ENCODE measurements at places on chromosomes 3 and 15.

GRCh38 chr3:103512595-103512994 lies 1077.8 kb downstream of the ZPLD1 start:
- DNase-seq = no peak

DNA sequence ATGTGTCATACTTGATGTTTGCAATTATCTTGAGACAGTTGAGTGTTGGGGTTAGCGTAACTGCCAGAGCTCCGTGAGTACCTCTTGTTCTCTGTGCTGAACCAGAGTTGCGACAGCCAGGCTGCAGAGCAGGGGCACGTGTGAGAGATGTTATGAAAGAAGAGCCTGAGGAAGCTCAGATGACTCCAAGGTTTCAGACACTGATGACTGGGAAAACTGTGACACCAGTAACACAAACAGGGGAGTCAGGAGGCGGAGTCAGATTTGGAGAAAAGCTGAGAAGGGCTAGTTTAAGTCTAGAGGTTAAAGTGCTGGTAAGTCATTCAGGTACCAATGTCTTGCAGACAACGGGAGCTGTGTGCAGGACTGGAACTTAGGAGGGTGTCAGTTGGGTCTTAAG lies 45.0 kb downstream of the BLM start:
- peak; percentile 10 for DNase-seq

GRCh38 chr3:179260949-179261765 lies 10.2 kb upstream of the KCNMB3 start:
- peak; percentile 93 for DNase-seq

DNA sequence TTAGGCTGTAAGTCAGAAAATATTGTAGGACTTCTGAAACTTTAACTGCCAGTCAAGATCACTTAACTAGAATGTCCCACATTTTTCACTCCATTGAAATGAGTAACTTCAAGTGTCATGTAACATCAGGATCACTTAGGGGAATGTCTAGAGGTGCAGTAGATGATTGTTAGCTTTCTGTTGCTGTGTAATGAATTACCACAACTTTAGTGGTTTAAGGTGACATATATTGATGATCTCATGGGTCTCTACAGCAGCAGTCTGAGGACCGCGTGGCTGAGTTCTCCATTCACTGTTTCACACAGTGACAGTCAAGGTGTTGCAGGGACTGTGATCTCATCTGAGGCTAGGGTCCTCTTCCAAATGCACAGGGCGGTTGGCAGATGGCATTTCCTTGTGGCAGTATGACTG lies 82.7 kb downstream of the SLC25A26 start:
- DNase-seq = no peak

DNA sequence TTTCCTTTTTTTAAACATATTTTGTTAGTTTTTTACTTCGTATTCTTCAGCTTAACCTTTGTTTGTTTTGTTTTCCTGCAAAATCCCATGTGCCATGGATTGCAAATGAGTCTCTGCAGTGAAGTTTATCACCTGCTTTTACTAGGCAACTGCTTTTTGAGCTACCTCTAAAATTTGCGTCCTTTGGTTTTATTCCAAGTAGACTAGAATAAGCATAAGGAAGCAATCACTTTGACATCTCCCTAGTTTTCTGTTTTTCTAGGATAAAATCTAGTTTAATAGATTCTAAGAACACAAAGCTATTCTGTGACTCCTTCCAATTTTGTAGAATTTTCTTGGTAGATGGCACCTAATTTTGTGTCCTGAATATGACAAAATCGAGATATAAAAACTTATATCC lies 1059.2 kb downstream of the OTOL1 start:
- no peak for DNase-seq

- peak; percentile 53 for DNase-seq
Observed at GRCh38 chr15:32669896-32670611, 28.5 kb downstream of the SCG5 start.

DNA sequence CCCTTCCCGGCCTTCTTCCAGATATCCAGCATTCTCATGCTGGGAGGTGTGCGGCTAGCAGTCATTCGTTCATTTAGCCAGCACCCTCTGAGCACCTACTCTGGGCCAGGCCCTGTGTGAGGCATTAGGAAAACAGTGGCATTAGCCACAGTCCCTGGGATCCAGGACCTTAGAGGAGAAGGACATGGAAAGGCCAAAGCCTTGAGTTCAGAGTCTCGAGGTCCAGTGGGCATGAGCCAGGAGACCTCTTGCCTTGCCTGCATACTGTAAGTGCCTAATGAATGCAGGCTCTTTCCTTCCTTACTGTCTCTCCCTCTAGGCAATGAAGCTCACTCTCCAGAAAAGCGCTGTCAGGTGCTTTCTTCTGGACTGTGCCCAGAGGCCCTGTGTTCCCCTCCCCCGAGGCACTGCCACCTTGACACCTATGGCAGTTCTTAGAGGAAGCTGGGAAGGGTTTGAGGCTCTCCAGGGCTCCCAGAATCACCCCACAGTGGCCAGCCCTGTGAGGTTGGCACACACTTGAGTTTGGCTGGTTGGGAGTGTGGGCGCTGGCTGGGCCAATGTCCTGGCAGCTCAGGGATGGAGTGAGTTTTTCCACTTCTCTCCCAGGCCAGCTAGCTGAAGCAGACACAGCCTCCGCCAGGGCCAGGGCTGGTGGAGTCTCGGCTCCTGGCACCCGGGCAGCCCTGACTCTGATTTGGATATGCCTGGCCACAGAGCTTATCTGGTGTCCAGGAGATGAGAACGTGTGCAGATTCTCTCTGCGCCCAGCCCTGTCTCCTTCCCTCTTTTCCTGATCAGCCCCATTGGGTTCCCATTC lies 5.4 kb downstream of the CORO2B start:
- DNase-seq = no peak

GRCh38 chr15:52834379-52834778 lies 44.2 kb upstream of the ONECUT1 start:
- DNase-seq = no peak

- DNase-seq = no peak
Observed at GRCh38 chr3:4693620-4694019, 200.5 kb downstream of the ITPR1 start.

- peak; percentile 35 for DNase-seq
Observed at GRCh38 chr3:113825090-113825489, 13.5 kb upstream of the GRAMD1C start.

- no peak for DNase-seq
Observed at GRCh38 chr15:22831473-22831872, 7.0 kb upstream of the NIPA2 start.

GRCh38 chr3:113461488-113461887 lies 20.2 kb upstream of the CFAP44 start:
- no peak for DNase-seq

GRCh38 chr3:113575206-113575605 lies 42.9 kb downstream of the SIDT1 start:
- peak; percentile 20 for DNase-seq

DNA sequence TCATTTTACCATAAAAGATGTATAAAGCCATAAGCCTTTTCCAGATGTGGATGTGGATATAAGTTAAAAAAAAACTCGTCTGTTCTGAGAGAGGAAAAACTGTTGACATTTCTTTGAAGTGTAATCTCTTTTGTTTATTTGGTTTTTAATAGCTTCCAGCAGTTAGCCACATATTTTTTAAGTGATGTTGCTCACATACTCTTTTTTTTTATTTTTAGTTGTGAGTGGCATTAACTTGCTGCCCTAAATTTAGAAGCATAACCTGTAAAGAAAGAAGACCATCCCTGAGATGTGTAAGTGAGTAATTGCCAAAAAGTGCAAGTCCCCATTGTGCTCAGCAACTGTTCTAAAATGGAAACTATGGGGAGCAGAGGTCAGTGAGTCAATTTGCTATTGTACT lies 415.9 kb upstream of the MDFIC2 start:
- DNase-seq = no peak

- DNase-seq = no peak
Observed at GRCh38 chr3:172236771-172237742, 197.7 kb downstream of the FNDC3B start.

Measured in H7 (cell line).